NB4 (cell line): ENCODE measurements at places on chromosomes 12 and 14.

DNA sequence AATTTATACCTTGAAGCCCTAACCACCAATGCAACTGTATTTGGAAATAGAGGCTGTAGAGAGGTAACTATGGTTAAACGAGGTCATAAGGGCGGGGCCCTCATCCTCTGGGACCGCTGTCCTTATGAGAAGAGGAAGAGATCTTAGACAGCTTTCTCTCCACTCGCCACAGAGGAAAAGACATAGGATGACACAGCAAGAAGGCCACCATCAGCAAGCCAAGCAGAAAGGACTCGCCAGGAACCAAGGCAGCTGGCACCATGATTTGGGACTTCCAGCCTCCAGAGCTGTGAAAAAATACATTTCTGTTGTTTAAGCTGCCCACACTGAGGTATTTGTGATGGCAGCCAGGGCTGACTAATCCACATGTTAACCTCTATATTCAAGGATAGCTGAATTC lies 30.4 kb upstream of the BCAT1 start:
- DNase-seq = peak; percentile 75

DNA sequence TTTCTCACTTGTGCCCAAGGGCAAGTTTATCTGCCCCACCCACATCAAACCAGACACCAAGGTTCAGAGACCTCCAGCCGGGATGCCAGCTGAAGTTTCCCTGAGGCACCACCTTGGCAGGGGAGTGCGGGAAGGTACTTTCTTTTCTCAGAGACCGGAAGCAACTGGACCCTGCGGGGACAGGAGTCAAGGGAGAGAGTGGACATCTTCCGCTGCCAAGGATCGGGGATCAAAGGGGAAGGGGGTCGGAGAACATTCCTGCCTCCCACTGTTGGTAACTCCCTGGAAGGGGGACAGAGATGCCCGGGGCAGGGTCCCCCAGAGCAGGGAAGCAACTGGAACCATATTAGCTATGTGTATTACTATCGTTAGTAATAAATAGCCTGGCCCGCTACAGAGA lies 161.8 kb downstream of the DICER1 start:
- no peak for DNase-seq

GRCh38 chr12:72865921-72866320 lies 593.8 kb downstream of the TRHDE start:
- no peak for DNase-seq

- DNase-seq = peak; percentile 66
Measured at GRCh38 chr12:95204141-95204866, 13.0 kb downstream of the FGD6 start.

DNA sequence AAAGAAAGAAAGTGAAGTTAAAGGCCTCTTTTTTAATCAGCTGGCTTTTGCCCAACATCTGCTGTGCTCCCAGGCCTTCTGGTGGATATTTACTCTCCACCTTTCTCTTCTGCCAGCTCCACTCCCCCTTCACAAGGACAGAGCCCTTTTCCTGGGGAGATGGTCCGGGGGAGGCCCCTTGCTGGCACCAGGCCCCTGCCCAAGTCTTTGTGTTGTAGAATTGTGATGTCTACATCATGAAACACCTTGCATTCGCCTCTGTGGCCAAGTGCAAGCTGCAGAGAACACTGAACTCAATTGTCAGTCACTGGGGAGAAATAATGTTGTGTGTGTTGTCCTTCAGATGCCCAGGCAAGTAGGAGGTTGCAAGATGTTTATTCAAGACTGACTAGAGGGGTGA lies 150.3 kb downstream of the DPF3 start:
- no peak for DNase-seq

DNA sequence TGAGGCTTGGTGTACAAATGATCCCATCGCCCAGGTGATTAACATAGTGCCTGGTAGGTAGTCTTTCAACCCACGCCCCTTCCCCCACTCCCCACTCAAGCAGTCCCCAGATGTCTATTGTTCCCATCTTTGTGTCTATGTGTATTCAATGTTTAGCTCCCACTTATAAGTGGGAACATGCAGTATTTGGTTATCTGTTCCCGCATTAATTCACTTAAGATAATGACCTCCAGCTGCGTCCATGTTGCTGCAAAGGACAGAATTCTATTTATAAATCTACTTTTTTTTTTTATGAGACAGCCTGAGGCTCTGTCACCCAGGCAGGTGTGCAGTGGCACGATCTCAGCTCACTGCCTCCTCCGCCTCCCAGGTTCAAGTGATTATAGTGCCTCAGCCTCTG lies 15.7 kb downstream of the SPX start:
- no peak for DNase-seq

DNA sequence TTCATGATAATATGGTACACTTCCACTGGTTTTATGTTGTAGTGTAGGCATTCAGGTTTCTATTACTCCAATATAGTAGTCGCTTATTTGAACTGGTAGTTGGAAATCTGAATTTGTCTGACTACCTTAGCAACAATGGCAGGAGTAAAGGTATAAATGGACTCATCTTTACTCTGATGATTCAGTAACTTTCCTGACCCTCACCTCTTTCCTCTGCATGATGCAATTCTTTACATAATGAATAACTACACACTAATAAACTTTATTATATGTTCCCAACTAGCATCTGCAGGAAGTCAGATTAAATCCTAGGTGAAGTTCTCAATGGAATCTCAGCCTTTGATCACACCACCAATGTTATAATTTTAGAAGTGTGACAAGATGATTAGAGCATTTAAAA lies 70.5 kb upstream of the ATP2B1 start:
- DNase-seq = no peak

DNA sequence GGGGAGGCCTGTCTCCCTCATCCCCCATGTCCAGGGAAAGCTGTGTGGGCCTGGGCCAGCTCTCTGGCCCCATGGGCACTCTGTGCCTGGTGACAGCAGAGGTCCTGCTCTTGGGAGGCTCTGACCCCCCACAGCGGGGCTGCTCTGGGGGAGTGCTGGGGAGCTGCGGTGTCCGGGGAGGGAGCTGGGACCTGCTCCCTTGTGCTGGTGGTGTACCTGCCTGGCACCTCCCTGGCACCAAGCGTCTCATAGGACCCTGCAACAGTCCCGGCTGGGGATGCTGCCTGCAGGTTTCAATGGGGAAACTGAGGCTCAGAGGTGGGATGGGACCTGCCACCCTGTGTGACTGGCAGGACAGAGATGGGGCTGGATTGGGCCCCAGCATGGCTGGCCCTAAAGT lies 111.3 kb downstream of the KIF26A start:
- no peak for DNase-seq

DNA sequence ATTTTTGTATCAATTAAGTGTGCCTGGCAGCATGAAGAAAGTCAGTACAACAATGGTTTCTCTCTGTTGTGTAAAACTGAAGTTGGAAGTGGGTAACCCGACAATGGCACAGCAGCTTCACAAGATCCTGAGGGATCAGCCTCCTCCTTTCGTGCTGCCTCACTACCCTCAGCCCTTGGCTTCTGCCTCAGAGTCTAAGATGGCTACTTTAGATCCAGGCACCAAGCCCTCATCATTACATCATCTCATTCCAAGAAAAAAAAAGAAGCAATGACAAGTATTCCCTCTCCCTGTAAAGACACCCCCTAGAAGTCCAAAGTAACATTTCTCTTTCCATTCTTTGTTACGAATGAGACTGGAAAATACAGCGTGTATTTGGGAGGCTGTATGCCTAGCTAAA lies 92.6 kb downstream of the DNAI7 start:
- no peak for DNase-seq
